ENCODE measurements at places on chromosomes 3 and 15. TPM values are rescaled to one million over a fixed set of nuclear protein-coding genes. Genes with fewer than 3 reads are reported as not detected.

CCK gene
- total RNA-seq: 2.4 TPM

KLF15 gene
- 0.12 TPM for total RNA-seq

PLOD2 gene
- total RNA-seq: 136 TPM

TMEM40 gene
- 0.29 TPM for total RNA-seq

PPP1R14D gene
- 0.32 TPM for total RNA-seq

HES1 gene
- total RNA-seq: 14.3 TPM

SLC2A2 gene
- total RNA-seq: not detected

SLC38A3 gene
- 0.01 TPM for total RNA-seq

TLR9 gene
- total RNA-seq: not detected

CELF6 gene
- total RNA-seq: not detected

CCDC33 gene
- total RNA-seq: 6.1 TPM

GOLGA6L4 gene
- 0.74 TPM for total RNA-seq

Data from A549 treated with CpdA at 1 μM for 4 hours (cell line).